Lung (tissue), 17 donors: ENCODE measurements at places on chromosomes 3 and 15. TPM values are rescaled to one million over a fixed set of nuclear protein-coding genes. Genes with fewer than 3 reads are reported as not detected.

GRCh38 chr15:76200641-76201105, 110.6 kb downstream of the ETFA start:
- no peak for DNase-seq

DNA sequence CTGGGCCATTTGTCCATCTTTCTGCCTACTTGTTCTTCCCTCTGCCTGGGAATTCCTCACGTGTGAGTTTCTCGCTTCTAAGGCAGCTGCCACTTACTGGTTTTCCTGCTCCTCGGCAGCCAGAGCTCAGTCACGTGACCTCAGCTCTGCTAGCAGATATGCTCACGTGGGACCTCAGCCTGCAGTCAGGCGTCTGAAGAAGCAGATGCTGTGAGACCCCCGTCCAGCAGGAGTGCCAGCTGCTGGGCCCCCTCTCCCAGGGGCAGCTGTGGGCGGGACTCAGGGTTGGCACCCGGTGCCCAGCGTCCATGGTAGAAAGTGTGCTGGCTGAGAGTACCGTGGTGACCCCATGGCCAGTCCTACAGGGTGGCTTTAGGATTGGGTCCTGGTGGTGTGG, 161.3 kb upstream of the TLE3 start:
- peak; percentile 82 for DNase-seq

Gene ALDH1L1
- 3.3 TPM for polyA plus RNA-seq

Gene DAZL
- polyA plus RNA-seq: not detected

Gene CCR4
- 0.04 TPM for polyA plus RNA-seq
